Activated CD4-positive, alpha-beta T cell treated with anti-CD3 and anti-CD28 coated beads for 36 hours (primary cell): ENCODE measurements at places on chromosomes 16 and 17. TPM values are rescaled to one million over a fixed set of nuclear protein-coding genes. Genes with fewer than 3 reads are reported as not detected.

The JMJD6 gene
- 65.5 TPM for total RNA-seq

The CNOT1 gene
- 265 TPM for total RNA-seq

The CACNG3 gene
- not detected for total RNA-seq

The ERAL1 gene
- total RNA-seq: 74.8 TPM

The GDE1 gene
- total RNA-seq: 18.1 TPM

The CMTM2 gene
- 0.51 TPM for total RNA-seq

The P2RX5 gene
- 69.7 TPM for total RNA-seq

The MPP2 gene
- 1.3 TPM for total RNA-seq

The RPL38 gene
- 1,648 TPM for total RNA-seq

The TEX19 gene
- total RNA-seq: not detected

The TBC1D3H gene
- total RNA-seq: not detected

The CBFA2T3 gene
- total RNA-seq: 0.34 TPM

The LRRC37A gene
- 1.0 TPM for total RNA-seq

The MYH11 gene
- not detected for total RNA-seq

The FAM83G gene
- total RNA-seq: 11.1 TPM

The ANKS4B gene
- total RNA-seq: not detected

The DOC2A gene
- 1.3 TPM for total RNA-seq

The SULT1A4 gene
- 1.8 TPM for total RNA-seq

The CHST4 gene
- not detected for total RNA-seq
